ENCODE measurements at places on chromosomes 12 and 14.

GRCh38 chr12:76249501-76249900, 98.7 kb downstream of the BBS10 start:
- no peak for DNase-seq

DNA sequence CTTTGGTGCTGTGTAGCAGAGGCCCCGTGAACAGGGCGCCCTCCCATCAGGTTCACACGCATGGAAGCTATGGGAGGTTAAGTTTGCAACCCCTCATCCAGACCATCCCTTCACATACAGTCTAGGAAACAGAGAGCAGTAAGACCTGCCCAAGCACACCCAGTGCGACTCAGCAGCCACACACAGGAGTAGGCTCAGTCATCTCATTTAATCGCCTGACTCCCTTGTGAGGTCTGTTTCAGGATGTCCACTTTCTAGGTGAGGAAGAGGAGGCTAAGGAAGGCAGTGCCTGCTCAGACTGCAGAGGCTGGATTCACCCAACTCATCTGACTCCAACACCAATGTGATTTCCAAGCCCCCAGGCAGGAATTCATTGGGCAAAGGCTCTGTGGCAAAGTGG, 11.9 kb downstream of the BDKRB1 start:
- no peak for DNase-seq

DNA sequence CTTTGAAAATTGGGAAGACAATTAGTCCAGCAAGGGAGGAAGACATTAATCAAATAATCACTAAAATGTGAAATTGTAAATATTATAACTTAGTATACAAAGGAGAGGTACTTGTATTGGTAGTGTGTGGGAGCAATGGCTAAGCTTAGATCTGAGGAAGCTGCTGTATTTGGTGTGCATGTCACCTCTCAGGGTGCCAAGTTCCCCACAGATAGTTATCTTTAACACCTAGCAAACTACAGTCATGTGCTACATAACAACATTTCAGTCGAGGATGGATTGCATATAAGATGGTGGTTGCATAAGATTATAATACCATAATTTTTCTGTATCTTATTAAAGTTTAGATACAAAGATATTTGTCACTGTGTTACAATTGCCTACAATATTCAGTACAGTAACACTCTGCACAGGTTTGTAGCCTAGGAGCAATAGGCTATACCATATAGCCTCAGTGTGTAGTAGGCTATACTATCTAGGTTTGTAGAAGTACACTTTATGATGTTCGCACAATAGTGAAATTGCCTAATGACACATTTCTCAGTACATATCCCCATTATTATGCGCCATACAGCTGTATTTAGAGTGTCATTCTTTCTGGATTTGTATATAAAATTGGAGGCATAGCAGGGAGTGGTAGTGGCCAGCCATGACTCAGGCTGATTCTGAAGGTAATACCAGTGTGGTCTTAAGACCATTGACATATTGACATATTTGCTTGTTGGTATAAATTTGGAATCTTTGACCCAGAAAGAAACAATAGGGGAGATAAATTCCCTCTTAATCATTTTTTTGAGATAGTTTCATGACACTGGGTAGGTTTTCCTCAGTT, 55.8 kb downstream of the RAD51B start:
- DNase-seq, result no peak

DNA sequence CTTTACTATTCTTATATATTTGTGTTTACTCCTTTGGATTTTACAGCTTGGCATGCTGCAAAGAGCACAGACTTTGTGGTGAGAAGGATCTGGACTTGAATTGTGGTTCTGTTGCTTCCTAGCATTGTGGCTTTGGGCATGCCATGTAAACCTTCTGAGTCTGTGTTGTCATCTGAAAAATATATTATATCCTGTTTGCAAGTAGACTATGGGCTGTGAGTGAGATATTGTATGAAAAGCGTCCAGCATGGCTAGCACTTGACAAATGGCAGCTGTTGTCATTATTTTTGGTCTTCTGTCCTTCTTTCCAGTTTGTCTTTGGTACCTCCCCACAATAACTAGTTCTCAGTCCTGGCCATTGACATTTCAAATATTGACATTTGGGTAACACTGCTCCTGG, 61.8 kb upstream of the DACT1 start:
- no peak for DNase-seq

- DNase-seq, result no peak
These were observed 8.7 kb downstream of the SYNE3 start for GRCh38 chr14:95507701-95508103.
